ENCODE measurements at places on chromosomes 3 and 15. TPM values are rescaled to one million over a fixed set of nuclear protein-coding genes. Genes with fewer than 3 reads are reported as not detected.

Gene GOLGA8N
- polyA plus RNA-seq, result 18.0 TPM

Gene AQP9
- polyA plus RNA-seq, result 0.15 TPM

Gene GOLGA8T
- 0.53 TPM for polyA plus RNA-seq

Gene GP5
- polyA plus RNA-seq, result 0.05 TPM

Gene FSIP1
- polyA plus RNA-seq, result 0.11 TPM

Data from pancreas (tissue), 10 donors.